Hematopoietic multipotent progenitor cell treated with erythropoietin and hydrocortisone succinate and interleukin-3 and kit ligand, for 4 days (in vitro differentiated cells): ENCODE measurements at places on chromosomes 1 and 21.

DNA sequence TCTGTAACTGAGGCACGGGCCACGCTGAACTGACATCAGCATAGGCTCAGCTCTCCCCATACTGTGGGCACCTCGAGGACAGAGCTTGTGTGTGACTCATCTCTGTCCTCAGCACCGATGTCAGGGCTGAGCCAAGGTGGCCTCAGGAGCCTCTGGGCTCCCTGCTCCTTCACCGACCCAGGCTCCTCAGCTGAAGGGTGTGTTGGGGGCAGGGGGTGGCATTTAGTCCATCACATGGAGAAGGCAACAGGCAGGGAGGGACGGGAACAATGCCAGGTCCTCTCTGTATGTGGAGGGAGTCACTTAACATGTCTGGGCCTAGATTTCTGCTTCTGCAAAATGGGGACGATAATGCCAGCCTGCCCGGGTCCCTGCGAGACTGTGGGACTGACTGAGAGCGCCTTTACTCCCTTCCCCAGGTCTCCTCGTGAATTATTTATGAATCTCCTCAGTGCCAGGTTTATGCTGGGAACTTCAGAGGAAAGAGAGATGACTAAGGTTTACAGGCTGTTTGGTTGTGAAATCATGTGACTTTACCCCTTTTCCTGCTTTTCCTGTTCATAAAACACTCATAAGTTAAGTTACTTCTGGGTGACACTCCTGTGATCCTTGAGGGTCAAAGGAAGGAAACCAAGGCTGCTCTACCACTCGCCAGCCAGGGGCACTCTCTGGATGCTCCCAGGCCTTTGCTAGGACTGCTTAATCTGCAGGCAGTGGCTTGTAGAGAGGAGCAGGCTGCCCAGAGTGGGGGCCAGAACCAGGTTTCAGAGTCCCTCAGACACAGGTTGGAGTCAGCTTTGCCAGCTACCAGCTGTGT lies 16.2 kb downstream of the TTC39A start:
- DNase-seq, result no peak

- no peak for DNase-seq
Measured at GRCh38 chr21:28608646-28609045, 384.0 kb downstream of the LTN1 start.

DNA sequence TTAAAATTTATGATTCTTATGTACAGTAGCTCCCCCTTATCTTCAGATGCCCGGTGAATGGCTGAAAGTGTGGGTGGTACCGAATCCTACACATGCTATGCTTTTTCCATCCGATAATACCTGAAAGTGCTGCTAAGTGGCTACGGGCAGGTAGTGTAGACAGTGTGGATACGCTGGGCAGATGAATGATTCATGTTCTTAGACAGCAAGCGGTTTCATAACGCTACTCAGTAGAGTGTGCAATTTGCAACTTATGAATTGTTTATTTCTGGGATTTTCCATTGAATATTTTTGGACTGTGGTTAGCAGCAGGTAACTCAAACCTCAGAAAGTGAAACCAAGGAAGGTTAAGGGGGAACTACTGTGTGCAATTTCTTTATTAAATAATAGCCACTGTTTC lies 7.5 kb downstream of the PCP4 start:
- no peak for DNase-seq

- no peak for DNase-seq
Measured at GRCh38 chr1:228009116-228009827, 2.5 kb downstream of the WNT3A start.

DNA sequence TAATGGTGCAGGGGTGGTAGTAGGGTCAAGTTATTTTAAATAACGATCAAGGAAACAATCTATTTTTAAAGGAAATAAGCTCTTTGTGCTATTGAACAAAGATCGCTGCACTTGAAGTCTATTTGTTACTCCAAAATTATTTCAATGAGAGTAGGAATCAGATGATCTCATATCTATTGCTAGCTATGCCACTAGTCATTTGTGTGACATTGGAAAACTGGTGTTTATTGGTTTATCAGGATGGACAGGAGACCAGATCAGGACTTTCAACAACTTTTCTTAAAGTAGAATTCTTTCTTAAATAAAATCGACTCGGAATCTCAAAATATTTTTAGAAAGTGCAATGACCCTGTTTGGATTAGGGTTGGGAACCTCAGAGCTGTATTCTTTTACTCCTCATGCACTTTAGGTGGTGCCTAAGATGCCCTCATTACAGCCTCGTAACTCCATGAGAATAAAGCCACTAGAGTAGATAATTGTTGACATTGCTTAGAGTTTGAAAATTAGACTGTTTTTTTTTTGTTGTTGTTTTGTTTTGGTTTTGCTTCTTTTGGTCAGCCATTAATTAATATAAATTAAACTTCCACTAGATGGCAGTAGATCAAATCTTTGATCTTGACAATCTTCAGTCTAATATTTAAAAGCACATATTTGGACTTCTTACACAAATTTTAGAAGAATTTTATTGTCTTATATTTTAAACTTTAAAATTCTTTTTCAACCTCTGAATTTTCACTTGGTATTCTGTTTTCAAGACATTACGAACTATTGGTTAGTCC lies 352.4 kb downstream of the USP25 start:
- peak; percentile 72 for DNase-seq

DNA sequence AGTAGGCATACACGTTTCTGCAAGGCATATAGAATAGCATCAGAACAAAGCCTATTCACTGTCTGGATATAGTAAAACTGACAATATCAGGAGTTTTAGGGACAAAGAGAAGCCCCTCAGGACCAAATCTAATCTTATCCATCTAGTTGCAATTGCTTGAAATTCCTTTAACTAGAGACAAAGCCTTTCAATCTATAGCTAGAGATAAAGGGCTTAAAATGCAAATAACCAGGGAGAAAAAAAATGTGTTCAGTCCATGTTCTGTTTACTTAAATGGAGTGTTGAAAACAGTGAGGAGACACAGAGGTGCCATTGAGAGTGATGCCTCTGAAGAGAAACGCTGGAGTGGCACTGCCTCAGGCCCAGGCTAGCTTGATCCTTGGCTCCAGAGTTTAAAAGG lies 286.1 kb downstream of the DPYD start:
- no peak for DNase-seq

DNA sequence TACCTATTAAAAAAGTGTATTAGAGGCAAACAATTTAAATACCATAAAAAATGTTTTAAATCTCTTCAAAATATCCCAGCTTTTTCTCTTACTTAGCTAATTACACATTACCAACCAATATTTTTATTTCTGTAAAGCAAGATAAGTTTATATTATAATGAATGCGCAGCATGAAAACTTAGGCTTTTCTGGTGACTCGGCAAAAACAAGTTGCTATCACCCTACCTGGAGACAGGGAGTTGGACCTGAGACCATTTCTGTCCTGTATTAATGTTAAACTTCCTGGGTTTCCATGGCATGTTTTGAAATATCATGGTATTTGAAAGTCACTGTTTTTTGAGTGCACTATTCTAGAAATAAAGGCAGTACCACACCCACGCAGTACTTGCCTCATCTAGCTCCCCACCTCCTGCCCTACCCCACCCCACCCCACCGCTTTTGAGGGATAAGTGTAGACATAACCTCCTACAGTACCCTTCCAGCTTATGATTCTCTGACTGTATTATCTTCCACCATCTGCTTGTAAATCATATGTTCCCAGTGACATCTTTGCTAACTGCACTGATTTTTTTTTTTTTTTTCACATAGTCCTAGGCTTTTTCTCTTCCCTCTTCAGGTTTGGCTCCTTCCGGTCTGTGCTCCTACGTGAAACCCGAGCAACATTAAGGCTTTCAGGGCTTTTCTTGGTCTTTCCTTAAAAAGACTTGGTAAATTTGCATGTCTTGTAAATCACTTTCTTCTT lies 77.5 kb downstream of the PHTF1 start:
- DNase-seq, result no peak

DNA sequence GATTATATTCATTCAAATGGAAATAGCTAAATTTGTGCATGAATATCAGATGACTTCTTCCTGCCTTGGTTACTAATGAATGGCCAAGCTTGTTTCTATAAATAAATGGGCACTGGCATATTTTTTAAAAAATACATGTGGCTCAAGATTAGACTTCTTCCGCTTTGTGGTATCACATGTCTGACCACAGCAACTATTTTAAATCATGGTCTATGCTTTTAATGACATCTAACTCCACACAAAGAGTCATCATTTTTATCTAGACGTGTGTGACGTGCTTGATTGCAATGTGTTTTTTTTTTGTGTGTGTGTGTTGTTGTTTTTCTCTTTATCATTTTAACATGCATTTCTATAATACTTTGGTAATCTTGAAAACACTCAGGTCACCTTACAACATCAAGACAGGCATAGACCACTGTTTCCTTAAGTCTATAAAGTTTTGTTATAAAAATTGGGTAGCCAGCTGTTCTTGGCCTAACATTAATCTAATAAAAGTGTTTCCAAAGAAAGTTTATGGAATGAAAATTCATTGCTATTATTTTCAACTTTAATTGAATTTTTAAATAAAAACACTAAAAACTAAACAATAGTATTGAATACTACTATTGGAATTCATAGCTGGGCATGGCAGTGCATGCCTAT lies 29.5 kb downstream of the RGS1 start:
- DNase-seq, result peak; percentile 91

DNA sequence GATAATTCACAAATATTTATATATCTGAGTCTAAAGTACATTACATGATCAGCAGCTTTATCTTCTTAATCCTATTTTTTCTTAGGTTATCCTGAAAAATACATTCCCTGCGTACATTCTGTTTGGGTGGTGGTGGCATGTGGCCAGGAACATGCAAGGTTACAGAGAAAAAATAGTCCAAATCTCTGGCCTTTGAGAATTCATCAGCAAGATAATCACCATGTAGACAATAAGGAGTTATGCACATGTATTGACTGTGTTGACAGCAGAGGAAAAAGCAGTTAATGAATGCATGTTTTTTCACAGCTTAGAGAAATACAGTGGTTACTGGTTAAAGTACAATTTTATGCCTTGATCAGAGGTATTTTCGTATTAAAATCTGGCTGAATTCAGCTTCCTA lies 49.0 kb downstream of the ABCA4 start:
- no peak for DNase-seq

DNA sequence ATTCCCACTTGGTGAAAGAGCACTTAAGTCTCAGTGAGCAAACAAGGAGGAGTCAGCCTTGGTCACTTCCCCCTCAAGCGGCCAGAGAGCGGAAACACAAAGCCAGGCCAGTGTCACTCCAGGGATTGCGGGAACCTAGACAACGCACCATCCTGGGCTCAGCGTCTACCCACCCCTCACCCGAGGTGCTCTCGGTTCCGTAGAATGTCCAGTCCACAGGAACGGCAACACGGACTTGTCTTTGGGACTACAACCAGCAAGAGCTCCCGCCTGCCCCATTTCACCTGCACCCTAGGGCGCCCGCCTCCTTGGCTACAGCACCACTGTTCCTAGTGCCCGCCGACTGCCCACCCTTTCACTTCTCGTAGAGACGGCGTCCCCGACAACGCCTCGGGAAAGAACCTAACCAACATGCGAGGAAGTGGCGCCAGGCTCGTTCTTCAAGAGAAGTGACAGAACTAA lies 509 bp downstream of the GDAP2 start:
- DNase-seq, result peak; percentile 81

DNA sequence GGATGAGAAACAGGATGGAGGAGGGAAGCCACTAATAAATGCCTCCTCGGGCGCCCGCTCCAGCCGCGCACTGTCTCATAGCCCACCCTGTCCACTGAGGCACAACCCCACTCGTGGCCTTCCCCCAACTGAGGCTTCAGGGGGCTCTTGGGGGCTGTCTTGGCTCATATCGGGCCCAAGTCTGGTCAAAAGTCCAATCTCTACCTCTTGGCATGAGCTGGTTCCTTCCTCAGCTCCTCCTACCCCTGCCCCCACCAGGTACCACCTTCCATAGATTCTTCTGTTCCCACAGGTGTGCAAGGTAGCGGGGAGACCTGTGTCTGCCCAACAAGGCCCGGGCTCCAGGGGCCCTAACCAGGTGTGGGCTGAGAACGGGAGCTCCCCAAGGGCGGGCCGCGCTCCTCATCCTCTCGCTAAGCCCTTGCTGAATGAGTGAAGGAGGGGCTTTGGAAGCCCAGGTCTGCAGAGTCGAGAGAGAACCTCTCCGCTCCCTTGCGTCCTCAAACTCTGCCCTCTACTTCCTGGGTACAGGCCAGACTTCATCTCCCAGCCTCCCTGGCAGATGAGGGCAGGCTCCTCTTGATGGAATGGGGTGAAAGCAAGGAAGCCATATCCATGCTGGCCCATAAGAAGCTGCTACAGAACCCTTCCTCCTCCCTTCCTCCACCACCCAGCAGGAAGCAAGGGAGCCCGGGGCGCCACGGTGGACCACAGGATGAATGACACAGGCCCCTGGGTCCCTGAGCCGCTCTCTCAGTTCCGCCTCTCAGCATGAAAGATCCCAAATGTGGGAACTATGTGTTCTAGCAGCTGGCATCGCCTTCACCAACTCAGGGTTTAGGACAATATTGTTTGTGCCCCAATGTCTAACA lies 74.7 kb downstream of the PSMG1 start:
- DNase-seq, result no peak

DNA sequence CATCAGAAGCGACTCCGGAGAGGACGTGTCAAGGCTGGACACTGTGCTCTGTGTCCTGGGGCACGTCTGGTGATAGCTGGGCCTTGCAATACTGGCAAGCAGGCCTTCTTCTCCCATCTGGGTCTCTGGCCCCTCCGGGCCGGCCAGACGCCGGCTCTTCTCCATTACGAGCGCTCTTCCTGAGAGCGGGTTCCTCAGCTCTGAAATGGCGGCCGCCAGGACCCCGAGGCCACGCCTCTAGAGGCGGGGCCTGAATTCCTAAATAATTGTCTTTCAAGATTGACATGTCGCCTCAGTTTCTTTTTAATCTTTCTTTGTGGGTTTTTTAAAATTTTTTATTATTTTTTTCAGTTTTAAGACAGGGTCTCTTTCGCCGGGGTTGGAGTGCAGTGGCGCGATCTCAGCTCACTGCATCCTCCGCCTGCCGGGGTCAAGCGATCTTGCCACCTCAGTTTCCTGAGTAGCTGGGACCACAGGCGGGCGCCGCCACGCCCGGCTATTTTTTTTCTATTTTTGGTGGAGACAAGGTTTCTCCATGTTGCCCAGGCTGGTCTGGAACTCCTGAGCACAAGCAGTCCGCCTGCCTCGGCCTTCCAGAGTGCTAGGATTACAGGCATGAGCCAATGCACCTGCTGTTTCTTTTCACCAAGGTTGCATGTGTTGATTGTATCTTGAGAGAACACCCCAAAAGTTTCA lies 9.2 kb downstream of the RNF2 start:
- no peak for DNase-seq
